Activated naive CD4-positive, alpha-beta T cell treated with anti-CD3 and anti-CD28 coated beads, Interleukin-2, amount 50 U/mL, for 72 hours (primary cell): ENCODE measurements at places on chromosomes 4 and X. TPM values are rescaled to one million over a fixed set of nuclear protein-coding genes. Genes with fewer than 3 reads are reported as not detected.

DNA sequence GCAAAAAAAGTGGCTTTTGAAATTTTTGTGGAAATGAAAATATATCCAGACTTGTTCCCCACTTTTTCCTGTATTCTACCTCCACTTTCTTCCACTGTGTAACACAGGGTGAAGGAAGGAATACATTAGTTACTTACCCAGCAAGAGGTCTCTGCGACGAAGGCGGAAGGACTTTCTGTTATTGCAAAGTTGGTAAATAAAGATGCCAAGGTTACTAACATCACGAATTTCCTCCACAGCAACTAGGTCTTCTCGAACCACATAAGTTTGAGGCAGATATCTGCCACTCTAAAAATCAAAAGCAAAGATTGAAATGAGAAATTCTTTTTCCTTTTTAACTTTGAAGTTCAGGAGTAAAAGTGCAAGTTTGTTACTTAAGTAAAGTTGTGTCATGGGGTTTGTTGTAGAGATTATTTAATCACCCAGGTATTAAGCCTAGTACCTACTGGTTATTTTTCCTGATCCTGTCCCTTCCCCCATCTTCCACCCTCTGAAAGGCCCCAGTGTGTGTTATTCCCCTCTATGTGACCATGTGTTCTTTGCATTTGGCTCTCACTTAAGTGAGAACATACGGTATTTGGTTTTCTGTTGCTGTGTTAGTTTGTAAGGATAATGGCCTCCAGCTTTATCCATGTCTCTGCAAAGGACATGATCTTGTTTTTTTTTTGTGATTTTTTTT is 5.8 kb downstream of the ITM2A start:
- no peak for DNase-seq

DNA sequence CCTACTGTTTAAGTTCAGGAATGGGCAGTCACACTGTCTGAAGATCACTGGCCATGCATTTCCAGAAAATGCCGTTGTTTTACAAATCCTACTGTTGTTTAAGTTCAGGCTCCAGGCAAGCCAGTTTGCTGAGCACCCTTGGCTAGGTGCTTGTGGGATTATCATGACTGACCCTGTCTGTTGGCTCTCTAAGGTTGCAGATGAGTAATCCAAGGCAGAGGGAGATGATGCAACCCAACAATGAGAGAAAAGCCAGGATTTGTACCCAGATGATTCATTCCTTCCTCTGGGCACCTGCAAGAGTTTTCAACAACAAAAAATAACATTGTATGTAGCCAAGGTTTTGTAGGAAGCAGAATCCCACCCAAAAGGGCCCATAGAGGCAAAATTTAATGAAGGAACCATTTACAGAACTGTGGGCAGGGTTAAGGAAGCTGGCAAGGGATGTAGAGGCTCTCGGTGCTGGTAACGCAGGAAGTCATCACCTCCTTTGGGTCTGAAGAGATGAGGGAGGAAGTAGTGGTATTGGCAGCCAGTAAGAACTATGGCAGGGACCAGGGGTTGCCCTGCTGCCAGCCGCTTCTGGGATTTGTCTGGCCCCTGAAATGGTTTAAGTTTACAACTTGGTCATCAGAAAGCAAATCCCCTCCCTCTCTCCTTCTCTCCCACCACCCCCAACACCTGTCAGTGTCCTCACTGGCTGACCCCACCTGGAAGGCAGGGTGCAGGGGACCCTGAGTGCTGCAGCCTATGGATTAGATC is 54.8 kb downstream of the MSX1 start:
- no peak for DNase-seq

- no peak for DNase-seq
Observed at GRCh38 chr4:88747351-88747750, 49.7 kb upstream of the NAP1L5 start.

- peak; percentile 94 for DNase-seq
Observed at GRCh38 chr4:47463235-47463956, at the start of gene COMMD8. Gene COMMD8 (minus strand): TSS chr4:47463702. CDS start chr4:47463651, 51 bp downstream.

- DNase-seq: no peak
Observed at GRCh38 chr4:22476011-22476410, 39.9 kb downstream of the ADGRA3 start.

GRCh38 chrX:42732506-42732905 is 45.5 kb downstream of the PPP1R2C start:
- DNase-seq: no peak

- no peak for DNase-seq
Observed at GRCh38 chrX:124085063-124085462, 123.6 kb downstream of the STAG2 start.

Gene FGFBP2
- 5.6 TPM for total RNA-seq

Gene FOXO4
- total RNA-seq: 22.8 TPM

GRCh38 chr4:68606240-68606639 is 30.1 kb upstream of the UGT2B17 start:
- DNase-seq: no peak

DNA sequence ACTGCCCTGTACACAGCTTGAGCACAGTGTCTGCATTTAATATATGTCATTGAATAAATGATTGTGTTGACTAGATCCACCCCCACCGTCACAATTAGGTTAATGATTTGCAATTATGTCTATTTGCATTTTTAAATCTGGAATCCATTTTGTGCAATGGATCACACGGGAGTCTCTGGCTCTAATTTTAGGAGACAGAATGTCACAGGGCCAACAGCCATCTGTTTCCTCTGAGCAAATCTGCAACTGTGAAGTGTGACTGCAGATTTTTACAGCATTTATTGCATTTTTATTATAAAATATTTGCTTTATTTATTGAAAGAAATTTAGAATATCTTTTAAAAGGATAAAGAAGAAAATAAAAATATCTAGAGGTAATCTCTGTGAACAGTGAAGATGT is 316.8 kb downstream of the HS3ST1 start:
- no peak for DNase-seq

DNA sequence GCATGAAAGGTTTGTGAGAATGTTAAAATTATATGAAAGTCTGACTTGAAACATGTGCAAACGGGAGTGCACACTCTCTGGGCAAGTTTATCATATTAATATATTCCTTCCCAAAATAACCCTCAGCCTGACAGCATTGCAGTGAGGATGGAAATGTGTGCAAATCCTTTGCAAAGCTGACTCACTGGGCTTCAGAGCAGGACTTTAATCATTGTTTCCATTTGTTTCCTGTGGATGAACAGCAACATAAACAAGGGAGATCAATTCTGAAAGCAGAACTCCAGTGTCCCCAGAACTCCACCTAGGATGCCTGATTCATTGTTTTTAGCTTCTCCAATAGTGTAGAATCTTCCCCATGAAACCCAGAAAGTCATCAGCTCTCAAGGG is 32.9 kb downstream of the SLC2A9 start:
- DNase-seq: no peak

GRCh38 chr4:106993827-106994226 is 42.3 kb downstream of the DKK2 start:
- no peak for DNase-seq

- no peak for DNase-seq
Observed at GRCh38 chr4:10416441-10416840, 40.8 kb downstream of the ZNF518B start.

- no peak for DNase-seq
Observed at GRCh38 chr4:81356621-81357020, 115.1 kb downstream of the RASGEF1B start.

GRCh38 chr4:101977076-101977475 is 186.5 kb downstream of the BANK1 start:
- no peak for DNase-seq
